ENCODE measurements at places on chromosomes 2 and 18.

DNA sequence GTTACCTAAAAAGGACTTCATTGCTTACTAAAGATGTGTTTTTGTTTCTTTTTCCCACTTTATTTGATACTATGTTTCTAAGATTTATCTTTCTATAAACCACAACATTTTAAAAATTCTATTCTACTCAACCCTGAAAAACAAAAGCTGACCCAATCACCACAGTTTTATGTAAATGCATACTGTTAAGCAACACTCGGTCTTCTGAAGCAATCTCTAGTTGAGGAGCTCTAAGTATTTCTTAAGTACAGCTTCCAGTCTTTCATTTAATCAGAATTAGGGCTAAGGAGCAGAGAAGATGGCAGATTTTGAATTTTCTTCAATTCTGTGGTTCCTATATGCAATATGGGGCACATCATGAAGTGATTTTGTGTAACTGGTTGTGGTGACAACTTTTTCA lies 72.2 kb upstream of the SLC4A10 start:
- no peak for DNase-seq

DNA sequence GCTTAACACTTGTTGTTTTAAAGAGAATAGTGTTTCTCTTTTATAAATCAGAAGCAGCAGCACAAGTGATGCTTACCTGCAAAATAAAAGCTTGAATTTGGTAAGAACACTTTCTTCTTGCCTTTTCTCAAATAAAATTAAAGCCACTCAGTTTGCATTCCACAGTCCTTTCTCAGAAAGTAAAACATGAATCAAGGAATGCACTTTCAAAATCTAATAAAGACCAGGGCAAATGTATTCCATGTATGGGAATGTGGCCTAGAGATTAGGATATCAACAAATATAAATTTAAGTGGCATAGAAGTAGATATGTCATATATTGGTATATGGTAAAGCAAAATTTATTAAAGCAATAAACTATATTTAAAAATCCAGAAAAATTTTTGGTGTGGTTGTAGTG lies 352.8 kb downstream of the THSD7B start:
- DNase-seq, result no peak

DNA sequence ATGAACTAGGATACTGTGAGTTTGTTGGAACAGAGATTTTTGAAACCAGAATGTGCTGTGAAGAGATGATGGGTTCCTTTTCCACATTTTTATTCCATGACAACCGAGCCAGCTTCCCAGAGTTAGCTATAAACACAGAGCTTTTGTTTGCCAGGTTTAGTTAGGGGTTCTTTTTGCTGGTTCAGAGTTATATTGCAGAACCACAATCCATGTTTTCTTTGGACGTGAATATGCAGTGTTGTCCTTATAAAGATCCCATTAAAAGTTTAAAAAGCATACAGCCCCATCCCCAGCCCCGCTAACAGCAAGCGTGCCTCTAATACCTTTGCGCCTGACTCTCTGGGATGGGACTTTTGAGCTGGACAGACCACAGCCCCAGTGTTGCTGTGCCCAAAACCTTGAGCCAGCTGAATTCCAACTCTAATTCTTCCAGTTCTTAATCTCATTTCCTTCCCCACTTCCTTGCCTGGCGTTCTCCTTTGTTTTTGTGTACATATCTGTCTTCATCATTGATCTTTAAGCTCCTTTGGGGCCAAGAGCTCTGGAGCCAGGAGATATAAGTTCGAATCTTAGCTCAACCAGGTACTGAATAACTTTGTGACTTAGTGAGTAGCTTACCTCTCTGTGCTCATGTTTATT lies 72.3 kb downstream of the SPATS2L start:
- DNase-seq, result no peak

GRCh38 chr2:237321746-237322145 lies 92.2 kb downstream of the COL6A3 start:
- DNase-seq, result no peak

DNA sequence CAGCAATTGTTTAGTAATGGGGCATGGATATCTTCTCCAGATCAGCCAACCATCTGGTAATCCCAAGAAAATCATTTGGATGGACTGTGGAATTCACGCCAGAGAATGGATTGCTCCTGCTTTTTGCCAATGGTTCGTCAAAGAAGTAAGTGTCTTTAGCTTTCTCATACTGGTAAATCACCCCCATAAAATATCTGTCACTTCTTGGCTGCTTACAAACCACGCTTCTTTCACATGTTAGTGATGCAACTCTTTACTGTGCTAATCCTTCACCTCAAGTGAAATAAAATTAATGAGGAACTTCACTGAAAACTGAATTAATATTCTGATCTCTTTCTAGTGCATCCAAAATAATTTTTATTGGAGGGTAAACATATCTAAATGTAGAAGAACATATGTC lies 18.9 kb downstream of the CPO start:
- peak; percentile 2 for DNase-seq

- DNase-seq, result no peak
Observed at GRCh38 chr2:171688129-171688465, 828 bp downstream of the DYNC1I2 start.

DNA sequence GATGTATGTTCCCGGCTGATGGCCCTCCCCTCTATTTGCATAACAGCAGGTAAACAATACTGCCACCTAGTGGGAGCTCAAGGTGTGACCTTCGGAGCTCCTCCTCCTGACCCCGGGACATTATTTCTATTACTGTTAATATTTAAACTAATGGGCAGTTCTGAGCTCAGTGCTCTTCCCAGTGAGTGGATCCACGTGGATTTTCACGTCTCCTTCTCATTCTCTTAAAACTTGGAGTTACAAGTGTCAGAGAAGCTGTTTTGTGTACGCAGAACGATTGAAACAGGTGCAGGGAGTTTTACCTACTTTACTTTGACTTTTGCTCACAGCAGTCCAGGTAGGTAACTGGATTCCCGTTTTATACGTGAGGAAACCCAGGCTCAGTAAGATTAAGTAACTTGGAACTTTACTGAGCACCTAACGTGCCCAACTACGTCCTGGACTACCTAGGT lies 127.3 kb downstream of the PRKCE start:
- DNase-seq, result peak; percentile 82

GRCh38 chr18:43620936-43621335 lies 343.6 kb upstream of the SYT4 start:
- DNase-seq, result peak; percentile 36

- DNase-seq, result no peak
Observed at GRCh38 chr18:56900195-56901094, 246.4 kb upstream of the BOD1L2 start.

DNA sequence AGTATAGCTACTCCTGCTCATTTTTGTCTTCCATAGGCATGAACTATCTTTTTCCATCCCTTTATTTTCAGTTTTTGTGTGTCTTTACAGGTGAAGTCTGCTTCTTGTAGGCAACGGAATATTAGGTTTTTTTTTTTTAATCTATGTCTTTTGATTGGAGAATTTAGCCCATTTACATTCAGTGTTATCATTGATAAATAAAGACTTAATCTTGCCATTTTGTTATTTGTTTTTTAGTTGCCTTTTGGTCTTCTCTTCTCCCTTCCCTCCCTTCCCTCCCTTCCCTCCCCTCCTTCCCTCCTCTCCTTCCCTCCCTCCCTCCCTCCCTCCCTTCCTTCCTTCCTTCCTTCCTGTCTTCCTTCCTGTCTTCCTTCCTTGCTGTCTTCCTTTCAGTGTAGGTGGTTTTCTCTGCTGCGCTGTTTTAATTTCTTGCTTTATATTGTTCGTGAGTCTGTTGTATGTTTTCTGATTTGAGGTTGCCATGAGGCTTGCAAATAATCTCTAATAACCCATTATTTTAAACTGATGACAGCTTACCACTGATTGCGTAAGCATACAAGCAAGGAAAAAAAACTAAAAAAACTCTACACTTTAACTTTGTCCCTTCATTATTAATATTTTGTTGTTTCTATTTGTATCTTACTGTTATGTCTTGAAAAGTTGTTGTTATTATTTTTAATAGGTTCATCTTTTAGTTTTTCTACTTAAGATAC lies 353.8 kb downstream of the PARD3B start:
- DNase-seq, result no peak

DNA sequence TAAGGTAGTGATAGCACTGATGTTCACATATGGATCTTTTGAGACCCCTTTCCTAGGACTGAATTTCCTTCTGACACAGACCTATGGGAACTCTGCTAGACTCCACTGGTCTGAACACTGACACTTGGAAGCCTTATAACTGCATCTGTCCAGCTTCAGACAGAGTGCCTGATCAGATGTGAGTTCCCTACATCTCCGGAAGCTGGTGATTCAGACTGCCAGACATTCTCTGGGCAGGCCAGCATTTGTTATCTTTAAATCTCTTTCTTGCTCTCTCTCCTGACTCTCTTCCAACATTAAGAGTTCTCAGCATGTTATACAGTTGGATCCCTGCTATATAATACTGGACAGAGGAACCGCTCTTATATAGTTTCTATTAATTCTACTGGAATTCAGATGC lies 408.5 kb downstream of the ZEB2 start:
- no peak for DNase-seq

- DNase-seq, result no peak
Observed at GRCh38 chr2:98234776-98235175, 111.5 kb upstream of the CNGA3 start.

DNA sequence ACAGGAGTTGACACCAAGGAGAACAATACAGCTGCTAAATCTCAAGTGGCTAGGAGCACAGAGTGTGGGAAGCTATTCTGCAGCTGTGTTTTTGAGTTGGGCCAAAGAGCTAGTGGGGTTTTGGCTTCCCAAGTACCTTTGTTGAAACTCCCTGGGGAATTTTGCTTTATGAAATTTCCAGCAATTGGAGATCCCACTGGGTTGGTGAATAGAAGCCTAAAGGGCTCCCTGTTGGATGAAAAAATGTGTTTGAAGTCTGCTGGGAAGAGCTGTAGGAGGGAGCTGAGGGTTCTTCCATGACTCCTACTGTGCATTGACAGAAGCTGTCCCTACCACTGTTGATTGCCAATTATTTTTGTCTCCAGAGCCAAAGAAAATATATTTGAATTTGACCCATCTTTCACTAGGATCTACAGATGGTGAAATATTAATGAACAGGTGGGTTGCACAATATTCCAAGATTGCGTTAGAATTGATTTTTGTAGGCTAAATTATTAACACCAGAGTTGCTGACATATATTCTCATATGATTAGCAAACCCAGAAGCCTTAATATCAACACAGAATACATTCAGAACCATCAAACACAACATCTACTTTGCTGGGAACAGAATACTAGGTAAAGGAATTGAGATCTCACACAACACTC lies 95.4 kb upstream of the CYP1B1 start:
- no peak for DNase-seq

DNA sequence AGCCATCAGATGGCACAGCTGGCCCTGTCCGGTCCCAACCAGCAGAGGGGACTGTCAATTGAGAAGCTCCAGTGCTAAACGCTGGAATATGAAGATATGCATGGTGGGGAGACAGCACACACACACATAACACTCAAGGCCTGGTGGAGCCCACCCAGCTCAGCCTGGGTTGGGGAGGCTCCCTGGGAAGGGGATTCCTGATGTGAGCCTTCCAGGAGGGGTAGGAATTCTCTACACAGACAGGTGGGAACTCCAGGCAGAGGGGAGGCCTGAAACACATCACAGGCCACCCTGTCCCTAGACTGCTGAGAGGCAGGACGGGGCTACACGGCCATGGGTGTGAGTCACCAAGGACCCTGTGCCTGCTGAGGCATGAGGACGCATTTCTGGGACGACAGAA lies 49.4 kb upstream of the SH3RF3 start:
- no peak for DNase-seq

DNA sequence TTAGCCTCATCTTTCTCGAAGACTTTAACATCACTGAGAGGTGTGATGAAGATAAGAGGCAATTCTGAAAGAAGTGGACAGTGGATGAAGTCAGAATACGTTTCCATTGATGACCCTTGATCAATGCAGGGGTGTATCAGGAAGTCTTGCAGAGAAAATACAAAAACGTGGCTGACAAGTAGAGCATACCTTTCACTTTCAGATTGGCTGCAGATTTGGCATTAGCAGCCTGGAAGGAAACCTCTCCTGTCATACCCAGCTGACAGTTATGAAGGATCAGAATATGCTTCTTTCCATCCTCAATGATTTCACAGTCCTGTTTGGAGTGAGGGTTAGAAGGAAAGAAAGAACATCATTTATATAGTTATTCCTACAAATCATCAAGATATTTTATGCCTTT lies 152.5 kb downstream of the PLEKHA3 start:
- DNase-seq, result no peak

- no peak for DNase-seq
Observed at GRCh38 chr18:52945552-52945951, 605.6 kb downstream of the DCC start.

GRCh38 chr2:129460299-129461198 lies 518.9 kb upstream of the RAB6C start:
- DNase-seq, result no peak

DNA sequence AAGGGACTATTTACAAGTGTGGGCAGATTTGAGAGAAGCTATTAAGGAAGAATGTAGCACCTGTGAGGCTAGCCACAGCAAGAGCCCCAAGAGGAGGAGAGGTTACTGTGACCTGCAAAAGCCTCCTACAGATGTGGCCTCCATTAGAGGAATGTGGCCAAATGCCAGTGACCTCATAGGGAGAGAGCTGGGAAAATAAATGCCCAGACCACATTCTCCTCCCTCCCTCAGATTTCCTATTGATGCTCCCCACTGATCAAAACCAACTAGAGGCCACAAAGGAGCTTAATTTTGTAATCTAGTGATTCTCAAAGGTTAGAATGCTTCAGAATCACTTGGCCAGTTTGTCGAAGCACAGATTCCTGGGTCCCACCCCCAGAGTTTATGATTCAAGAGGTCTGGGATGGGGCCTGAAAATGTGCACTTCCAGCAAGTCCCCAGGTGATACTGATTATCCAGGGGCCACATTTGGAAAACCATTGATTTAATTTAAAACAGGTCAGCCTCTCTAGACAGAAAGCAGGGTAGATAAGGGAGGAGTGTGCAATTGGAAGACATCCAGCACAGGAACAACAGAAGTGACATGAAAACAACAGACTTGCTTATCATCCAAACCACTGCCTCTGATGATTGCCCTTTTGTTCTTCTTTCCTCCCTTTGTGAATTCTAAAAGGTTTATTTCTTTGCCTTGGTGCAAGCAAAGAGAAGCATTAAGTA lies 61.2 kb upstream of the RBBP8 start:
- DNase-seq, result peak; percentile 28

DNA sequence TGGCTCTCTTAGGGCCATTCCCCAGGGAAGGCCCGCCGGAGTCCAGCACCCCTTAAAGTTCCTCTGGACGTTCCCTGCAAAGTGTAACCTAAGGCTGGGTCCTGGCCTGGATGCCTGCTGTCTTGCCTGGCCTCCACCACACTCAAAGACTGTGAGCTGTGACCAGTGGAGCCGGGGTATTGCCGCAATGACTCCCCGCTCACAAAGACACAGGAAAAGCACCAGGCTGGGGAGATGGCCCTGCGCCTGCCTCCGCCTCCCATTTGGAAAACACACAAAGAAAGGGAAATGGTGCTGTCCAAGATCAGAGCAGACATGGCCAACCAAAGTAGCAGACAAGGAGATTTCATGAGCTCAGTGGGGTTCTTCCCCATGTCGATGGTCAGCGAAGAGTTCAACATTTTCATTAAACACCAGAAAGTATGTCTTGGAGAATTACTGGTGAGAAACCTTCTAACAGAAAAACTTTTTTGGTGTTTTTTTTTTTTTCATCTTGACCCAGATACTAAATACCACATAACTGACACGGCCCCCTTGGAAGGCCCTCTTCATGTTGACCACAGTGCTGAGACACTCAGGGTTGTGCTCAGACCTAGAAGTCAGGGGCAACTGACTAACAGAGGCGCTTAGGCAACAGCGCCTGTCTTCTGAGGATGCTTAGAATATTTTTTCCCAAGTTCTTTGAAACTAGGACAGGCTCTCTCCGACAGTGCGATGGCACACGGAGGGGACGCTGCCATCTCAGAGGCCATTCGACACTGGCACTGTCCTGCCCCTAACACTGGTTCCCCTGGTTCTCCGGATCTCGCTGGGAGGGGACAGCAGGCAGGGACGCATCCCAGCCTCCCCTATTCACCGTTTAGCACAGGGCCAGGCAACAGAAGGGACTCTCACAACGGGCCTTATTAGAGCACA lies 226.4 kb upstream of the ID2 start:
- DNase-seq, result no peak
